T47D (cell line): ENCODE measurements at places on chromosomes 2 and 18.

GRCh38 chr18:32049393-32050171, 31.0 kb downstream of the RNF125 start:
- DNase-seq = peak; percentile 15

GRCh38 chr2:126370201-126370600, 285.8 kb upstream of the GYPC start:
- no peak for DNase-seq

- DNase-seq = no peak
Measured at GRCh38 chr2:205771666-205772065, 89.4 kb downstream of the NRP2 start.

- no peak for DNase-seq
Measured at GRCh38 chr18:5853253-5853652, 42.1 kb downstream of the TMEM200C start.

GRCh38 chr18:29311580-29311979, 1134.7 kb upstream of the CDH2 start:
- DNase-seq = no peak

GRCh38 chr2:152646775-152647174, 70.5 kb downstream of the PRPF40A start:
- peak; percentile 24 for DNase-seq

- DNase-seq = peak; percentile 5
Measured at GRCh38 chr2:108534584-108535356, 500 bp downstream of the LIMS1 start.

DNA sequence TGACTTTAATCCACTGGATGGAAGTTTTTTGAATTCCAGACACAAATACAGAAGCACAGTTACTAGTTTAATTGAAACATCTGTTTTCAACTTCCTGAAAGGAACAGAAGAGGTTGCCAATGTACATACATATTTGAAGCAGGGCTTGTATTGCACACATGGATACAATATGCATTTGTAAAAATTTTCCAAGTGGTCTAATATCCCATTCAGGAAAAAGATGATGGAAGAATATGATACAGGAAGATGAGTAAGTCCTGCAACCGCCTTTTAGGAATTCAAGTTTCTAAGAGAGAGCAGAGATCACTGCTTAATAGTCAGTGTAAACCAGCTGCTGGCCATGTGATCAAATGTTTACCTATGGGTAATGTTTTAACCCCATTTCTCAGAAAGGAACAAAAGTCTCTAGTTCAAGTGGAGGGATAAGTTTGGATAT, 265.4 kb downstream of the TRIB2 start:
- DNase-seq = no peak

DNA sequence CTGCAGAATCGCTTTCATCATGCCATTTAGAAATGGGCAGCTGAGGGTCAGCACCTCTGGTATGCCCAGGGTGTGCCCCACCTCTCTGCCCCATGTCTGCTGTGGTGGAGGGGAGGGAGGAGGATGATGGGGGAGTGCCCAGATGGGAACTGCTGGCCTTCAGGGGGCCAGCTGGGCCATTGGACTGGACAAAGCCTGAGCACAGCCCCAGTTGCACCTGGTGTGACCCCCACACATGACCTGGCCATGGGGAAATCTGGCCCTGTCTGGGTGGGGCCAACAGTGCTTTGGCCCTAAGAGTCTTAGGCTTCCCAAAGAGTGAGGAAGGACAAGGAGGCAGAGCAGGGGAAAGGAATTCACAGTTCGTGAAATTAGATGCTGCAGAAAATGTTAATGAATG, 44.1 kb downstream of the CTIF start:
- no peak for DNase-seq

DNA sequence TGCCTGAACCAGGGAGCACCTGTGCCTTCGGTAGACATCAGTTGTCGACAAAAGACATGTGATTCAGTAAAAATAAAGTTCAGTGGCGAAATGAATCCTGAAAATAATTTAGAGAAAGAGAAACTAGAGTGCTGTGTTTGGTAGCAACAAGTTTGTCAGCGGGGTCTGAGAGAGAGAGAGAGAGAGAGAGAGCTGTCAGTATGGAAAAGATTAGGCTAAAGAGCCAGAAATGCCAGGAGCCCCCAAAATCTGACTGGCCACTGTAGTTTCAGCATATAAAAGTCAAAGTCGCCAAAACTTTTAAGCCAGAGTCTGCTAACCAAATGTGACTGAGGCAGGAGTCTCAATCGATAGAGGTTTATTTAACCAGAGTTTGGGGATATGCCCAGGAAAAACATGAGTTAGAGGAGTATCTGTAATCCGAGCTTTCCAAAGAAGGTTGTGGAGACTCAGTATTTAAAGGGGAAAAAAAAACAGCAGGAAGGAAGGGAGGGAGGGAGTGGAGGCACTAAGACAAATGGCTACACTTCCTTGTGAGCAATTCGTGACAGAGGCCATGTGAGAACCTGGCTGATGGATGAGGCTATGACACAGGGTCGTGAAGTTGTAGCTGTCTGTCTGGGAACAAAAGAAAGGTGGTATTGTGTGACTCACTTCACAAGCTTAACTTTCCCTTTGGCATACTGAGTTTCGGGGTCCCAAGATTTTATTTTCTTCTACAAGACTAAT, 20.5 kb upstream of the GNAL start:
- DNase-seq = no peak

DNA sequence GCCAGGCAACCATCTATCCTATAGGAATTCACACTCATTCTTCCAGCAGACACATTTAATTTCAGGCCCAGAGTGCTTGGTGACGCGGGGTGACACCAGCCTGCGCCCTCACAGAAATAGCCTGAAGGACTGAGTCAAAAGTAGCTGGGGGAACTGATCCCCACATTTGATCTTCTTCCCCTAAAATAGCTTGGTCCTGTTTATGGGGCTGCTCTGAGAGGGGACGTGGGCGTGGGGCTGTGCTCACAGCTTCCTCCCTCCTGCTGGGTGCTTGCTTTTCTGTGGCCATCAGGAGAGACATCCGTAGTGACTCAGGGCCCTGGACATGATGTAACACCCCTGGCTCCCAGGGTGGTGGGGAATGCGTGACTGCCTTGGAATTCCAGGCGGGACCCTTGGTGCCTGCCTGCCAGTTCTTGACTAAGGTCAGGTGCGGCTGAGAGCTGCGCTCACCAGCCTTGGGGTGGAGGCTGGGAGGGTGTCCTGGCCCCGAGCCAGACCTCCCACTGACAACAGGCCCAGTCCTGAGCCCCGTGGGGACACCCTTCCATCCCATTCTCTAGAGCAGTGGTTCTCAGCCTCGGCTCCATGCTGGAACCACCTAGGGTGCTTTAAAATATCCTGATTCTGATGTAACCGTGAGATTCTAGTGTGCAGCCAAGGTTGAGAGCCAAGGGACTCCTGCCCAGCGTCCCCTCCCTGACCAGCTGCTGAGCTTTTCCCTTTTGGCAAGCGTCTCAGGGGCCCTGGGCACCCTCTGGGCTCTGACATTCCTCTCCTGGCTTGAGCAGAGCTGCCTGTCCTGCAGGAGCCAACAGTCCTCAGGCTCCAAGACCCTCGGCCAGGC, 47.4 kb upstream of the SMAD7 start:
- DNase-seq = no peak

DNA sequence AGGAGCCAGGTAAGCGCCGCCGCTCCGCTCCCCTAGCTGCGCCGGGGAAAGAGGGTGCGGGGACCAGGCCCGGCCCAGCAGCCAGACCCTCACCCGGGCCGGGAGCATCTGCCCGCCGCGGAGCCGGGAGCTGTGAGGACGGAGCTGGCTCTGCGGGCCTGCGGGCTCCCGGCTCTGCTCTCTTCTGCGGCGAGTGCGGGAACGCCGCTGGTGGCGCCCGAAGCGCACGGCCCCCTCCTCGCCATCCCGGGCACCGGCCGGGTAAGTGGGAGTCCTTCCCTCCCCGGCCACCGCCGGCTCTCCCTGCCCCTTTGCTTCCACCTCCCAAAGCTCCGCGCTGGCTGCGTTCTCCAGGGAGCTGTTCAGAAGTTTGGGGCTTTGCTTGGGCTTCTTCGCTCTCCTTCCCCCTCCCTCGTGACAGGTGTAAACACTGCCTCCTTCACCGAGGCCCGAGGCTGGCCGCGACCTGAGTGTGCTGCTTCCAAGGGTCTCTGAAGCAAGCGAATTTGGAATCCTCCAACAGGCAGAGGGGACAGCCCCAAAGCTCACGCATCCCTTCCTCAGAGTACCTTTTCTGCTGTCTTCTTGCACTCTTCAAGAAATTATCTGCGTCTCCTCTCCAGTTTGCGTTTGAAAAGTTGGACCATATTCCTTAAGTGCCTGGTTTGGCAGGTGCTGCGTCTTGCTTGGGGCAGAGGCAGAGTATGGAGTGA, 632 bp downstream of the AFTPH start:
- DNase-seq = peak; percentile 31

- peak; percentile 10 for DNase-seq
Measured at GRCh38 chr2:48398285-48399002, 131.5 kb upstream of the STON1 start.

DNA sequence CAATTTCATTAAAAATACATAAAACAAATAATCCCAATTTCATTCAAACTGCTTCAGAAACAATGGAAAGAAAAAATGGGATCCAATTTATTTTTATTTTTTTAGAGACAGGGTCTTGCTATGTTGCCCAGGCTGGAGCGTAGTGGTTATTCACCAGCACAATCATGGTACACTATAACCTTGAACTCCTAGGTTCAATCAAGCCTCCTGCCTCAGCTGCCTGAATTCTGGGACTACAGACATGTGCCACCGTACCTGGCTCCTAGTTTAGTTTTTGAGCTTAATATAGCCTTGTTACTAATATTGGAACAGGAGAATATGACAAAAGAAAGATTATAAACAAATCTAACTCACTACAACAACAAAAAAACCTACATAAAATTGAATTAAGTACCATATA, 34.2 kb downstream of the SAP130 start:
- no peak for DNase-seq

DNA sequence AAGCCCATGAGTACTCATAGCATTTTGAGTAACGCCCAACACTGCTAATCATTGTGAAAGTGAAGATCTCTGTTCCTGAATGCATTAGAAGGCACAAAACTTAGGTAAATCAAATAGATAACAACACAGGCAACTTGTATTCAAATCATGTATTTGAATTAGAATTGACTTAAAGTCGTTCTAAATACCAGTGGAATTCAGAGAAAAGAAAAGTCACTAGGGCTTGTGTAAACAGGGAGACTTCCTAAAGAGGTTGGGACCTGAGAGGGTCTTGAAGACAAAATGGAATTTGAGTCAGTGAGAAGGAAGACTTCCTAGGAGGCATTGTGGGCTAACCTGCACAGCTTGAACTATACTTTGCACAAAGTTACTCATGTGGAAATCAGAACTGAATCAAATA, 127.2 kb downstream of the CTNNA2 start:
- no peak for DNase-seq

GRCh38 chr2:101331202-101331601, 22.7 kb upstream of the RNF149 start:
- no peak for DNase-seq

- DNase-seq = no peak
Measured at GRCh38 chr2:141392517-141393213, 738.2 kb downstream of the LRP1B start.

DNA sequence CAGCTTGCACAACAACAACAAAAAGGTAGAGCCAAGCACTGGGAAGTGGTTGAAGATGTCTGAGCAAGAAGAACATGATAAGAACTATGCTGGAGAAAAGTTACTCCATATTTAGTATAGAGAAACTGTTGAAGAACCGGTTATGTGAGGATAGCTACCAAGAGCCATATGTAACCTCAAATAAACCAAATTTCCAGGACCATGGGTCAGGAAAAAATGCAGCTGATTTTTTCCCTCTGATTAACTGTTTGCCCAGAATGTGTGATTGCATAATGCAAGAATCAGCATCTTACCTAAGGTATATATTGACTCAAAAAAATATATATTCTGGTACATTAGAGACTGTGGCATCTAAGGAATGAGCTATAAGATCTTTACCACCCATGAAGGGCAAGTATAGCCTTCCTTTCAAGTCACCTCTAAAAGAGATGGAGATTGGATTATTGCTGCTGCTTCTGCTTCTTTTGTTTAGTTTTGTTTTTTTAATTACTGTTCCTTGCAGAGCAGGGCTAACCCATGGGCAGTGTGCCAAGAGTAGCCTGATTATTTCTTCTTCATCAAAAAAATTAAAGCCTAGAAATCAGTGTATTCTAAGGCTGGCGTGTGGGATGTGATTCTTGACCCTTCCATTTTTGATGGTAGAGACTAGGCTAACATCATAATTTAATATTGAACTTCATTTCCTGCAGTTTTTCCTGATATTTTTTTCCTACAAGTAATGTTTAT, 76.9 kb upstream of the MAP3K20 start:
- DNase-seq = no peak

DNA sequence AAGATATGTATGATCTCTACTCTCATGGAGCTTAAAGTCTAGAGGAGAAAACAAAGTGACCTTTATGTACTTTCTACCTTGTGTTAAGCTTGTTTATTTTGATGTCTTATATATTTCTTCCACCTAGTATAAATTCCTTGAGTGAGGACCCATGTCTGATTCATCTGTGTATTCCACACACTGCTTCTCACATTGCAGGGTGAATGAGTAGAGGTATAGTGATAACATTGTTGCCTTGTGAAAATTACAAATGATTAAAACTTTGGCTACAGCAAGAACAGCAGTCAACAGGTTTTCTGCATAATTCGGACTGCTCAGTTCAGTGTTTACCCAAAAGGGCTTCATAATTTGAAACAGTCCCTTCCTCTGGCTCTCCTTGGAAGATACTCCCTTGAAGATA, 36.3 kb downstream of the AOX1 start:
- DNase-seq = no peak

DNA sequence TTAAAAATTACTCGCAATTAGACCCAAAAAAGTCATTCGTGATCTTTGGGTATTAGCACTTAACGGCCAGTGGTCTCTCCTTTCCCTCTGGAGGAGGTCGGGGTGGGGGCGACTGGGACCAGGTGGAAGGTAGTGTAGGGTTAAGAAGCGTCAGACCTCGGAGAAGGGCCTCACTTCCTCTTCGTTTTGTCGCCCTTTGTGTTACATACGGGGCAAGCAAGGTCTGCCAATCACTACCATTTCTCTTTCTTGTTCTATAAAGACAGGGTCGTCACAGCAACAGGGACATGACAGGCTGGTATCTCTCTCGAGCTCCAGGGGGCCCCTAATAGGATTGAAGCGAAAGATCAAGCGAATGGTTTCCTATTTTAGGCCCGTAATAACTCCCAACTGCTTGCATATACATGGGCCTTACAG, 136.6 kb downstream of the INSIG2 start:
- no peak for DNase-seq

DNA sequence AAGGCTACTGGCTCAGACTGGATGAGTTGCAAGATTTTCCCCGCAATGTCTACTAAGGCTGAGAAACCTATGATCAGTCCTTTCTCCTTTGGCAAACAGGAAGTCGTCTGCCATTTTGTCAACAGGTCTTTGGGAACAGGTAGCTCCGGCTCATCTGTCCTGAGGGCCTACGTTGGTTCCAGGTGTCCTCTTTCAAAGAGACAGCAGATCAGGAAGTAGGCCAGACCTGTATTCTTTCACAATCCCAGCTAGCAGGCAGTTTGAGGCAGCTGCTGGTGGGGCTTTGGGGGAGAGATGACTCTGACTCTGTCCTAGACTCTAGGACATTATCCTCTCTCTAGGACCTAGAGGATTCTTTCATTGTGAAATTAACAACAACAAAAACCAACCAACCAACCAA, 98.6 kb downstream of the ACTR2 start:
- peak; percentile 75 for DNase-seq

GRCh38 chr2:16325016-16325975, 340.3 kb downstream of the CYRIA start:
- DNase-seq = no peak
